CD4-positive, alpha-beta T cell treated with Interleukin-17A for 1 hour (primary cell): ENCODE measurements at places on chromosomes 12 and 14.

GRCh38 chr12:114638790-114639435 lies 45.1 kb downstream of the TBX3 start:
- no peak for DNase-seq

GRCh38 chr12:77133566-77133965 lies 68.2 kb upstream of the E2F7 start:
- DNase-seq: no peak

GRCh38 chr14:24741871-24742270 lies 107.9 kb upstream of the GZMB start:
- no peak for DNase-seq

DNA sequence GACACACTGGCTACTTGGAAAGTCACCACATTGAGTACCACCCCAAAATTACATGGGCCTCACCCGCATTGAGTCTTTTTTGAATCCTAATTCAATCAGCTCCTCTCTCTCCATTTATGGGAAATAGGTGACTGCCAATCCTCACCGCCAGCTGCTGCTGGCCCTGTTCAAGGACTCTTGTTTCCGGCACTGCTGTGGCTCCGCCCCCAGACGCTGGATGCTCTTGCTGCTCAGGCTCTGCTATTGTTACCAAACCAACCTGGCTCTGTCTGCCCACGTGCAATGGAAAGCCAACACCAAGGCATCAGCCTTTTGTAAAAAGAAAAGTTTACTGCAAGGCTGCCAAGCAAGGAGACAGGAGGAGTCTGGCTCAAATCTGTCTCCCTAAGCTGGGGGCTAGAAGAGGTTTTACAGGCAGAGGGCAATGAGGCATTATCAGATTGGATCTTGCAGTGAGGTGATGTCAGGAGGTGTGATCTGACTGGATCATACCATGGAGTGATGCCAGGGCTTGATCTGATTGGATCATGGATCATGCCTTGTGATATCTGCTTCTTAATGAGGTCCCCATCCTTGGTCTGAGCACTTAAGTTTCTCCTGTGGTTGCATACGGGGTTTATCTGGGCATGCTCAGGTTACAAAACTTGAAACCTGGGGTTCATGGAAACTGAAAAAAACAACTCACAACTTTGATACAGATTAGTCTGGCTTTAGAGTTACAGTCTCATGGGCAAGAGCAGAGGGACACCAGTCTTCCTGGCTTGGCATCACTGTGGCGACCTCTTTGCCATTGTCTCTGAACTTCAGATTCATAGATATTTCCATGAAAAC lies 117.1 kb upstream of the SLC35F4 start:
- no peak for DNase-seq

DNA sequence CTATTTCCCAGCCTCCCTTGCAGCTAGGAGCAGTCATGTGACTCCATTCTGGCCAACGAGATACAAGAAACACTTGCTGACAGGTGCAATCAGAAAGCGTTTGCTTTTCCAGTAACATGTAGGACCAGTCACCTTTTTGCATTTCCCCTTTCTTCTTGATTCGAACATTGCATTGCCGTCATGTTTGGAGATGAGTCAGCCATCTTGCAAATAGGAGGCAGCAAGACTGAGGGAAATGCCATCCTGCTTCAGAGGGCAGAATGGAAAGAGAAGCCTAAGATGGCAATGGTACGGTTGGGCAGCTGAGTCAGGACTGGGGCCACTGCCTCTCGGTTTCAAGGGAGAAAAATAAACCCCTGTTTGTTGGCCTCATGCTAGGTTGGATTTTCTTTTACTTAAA lies 34.5 kb upstream of the GPR132 start:
- no peak for DNase-seq

DNA sequence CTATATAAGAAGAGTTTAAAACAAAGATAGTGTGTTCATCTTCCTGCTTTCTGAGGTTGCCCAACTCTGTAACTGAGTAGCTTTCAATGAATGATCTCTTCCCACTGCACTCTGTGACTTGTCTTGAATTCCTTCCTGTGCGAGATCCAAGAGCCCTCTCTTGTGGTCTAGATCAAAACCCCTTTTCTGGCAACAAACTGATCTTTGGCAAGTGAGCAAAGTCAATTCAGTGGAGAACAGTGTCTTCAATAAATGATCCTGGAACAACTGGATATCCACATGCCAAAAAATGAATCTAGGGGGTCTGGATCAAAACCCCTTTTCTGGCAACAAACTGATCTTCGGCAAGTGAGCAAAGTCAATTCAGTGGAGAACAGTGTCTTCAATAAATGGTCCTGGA lies 8.5 kb downstream of the CFAP54 start:
- no peak for DNase-seq

DNA sequence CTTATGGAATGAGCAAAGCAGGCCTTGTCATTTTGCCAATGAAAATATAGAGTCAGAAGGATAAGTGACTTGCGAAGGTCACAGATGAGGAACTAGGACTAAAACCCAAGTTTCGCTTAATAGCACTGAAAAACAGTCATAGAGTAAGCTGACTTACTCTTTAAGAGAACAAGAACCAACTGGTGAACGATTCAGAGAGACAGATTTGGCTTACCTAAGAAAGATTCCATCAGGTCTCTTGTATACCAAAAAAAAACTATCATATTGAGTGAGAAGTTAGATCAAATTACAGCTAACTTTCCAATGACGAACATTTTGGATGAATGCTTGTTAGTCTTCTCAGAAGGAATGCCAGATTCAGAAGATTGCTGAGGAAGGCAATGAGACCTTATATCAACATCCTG lies 74.2 kb downstream of the ZFC3H1 start:
- DNase-seq: no peak

DNA sequence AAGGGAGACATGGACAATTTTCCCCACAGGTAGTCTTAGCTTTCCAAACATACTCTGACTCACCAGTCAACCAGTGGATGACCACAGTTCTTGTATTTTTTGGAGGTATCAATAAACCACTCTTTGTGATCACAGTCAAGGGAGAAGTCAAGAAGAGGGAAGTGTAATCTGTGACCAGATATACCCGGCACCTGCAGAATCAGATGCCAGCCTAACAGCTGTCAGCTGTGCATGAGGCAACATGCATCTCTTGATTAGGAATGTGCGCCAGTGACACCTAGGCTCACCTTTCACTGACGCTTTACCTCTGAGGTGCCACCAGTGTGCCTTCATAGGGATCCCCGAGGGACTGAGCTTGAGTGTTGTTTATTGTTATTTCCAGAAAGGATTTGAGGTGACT lies 20.0 kb downstream of the PROX2 start:
- DNase-seq: no peak

DNA sequence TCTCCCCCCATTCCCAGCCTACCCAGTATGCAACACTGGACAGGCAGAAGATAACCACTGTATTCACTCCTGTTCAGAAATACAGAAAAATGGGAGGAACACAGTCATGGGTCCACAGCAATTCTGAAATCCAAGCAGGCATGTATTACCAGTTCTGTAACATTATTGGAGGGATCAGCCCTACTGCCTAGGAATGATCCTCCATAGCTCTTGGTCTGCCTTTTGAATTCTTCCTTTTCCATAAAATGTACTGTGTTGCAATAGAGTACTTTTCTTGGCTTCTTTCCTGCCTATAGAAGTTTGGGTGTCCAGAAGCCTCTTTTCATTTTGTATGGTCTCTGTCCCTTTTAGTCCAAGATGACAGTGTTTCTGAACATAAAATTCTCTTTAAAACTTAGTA lies 46.5 kb downstream of the SPATS2 start:
- DNase-seq: no peak

DNA sequence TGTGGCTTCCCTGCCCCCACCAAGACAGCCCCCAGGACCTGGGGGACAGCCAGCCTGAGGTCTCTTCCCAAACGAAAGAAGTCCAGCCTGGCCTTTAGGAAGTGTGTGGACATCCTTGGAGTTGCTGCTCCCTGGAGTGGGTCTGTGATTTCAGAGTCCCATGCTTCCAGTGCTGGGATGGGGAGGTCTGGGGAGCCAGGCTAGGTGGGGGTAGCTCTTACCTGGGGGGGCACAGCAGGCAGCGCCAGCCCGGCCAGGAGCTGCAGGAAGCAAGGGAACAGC lies 509 bp downstream of the PGF start:
- no peak for DNase-seq

DNA sequence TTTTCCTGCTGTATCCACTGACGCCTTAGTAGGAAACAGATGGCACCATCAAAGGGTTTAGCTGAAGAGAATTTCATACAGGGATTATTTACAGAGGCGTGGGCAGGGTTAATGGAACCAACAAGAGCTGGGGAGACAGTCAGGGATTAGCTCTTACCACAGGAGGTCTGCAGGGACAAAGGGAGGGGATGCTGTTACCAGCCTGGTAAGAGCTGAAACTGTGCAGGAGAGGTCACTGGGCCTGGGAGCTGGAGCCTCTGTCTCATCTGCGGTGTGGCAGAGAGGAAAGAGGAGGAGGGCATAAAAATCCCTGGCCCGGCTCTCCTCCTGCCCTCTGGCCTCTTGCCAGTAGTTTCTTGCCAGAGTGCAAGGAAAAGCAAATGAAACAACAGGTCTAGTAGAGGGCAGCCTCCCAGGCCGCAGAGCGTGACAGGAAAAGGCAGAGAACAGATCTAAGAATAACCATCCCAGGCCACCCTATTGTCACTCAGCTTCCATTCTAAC lies 18.9 kb upstream of the POC1B start:
- DNase-seq: no peak

DNA sequence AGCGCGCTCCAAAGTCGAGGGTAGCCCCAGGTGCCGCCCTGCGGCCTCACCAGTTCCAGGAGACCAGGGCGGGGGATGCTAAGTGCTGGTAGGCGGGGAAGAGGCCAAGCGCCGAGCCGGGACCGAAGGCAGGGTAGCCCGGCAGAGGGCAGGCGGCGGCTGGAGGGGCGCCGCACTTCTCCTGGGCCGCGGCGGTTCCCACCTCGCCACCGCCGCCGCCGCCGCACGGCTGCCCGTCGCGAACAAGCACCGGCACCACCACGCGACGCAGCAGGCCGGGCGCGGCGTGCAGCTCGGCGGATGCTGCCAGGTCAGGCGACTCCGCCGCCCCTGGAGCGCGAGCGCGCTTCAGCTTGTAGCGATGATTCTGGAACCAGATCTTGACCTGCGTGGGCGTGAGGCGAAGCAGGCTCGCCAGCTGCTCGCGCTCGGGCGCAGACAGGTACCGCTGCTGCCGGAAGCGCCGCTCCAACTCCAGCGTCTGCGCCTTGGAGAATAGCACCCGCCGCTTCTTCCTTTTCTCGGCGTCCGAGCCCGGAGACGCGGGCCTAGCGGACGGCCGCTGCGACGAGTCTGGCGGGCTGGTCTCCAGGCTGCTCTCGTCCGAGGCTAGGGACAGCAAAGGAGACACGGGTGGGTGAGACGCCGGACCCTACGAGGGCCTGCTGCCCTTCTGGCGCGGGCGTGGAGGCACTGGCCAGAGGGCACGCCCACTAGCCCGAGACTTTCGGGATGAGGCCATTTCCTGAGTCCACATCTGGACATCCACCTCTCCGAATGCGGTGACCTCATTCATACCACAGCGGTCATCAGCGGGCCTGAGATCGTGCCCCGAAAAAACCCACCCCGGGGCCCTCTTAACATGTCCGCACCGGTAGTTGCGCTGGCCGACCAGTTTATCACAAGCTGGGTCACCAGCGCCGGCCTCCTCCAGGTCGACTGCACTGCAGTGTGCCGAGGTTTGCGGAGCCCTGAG lies 1.3 kb downstream of the NKX2-8 start:
- DNase-seq: no peak

DNA sequence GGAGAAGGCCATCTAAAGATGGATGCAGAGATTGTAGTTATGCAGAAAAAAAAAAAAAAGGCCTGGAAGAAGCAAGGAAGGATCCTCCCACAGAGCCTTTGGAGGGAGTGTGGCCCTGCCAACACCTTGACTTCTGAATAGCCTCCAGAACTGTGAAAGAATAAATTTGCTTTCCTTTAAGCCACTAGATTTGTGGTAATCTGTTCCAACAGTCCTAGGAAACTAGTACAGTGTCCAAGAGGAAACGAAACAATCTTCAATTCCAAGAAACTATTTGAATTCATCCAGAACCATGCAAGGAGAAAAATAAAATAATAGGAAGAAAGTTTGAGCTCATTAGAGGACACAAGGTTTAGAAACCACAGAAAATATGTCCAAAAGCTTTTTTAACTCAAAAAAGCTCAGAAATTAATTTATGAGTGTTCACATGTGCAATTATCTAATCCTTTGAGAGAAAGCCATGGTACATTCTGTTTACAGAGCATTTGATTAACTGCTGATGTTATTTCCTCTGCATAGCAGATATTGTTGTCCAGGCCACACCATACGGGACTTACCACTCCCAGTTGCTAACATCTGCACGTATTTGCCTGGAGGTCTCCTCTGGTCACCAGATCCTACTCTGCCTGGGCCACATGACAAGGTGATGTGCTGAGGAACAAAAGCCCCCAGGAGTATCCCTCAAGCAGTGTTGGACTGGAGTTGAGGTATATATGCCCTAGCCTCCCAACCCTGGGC lies 30.0 kb upstream of the STAB2 start:
- no peak for DNase-seq

GRCh38 chr14:105860615-105861580 lies 334.5 kb downstream of the TMEM121 start:
- DNase-seq: no peak

GRCh38 chr12:122349078-122349477 lies 73.4 kb downstream of the CLIP1 start:
- DNase-seq: no peak

DNA sequence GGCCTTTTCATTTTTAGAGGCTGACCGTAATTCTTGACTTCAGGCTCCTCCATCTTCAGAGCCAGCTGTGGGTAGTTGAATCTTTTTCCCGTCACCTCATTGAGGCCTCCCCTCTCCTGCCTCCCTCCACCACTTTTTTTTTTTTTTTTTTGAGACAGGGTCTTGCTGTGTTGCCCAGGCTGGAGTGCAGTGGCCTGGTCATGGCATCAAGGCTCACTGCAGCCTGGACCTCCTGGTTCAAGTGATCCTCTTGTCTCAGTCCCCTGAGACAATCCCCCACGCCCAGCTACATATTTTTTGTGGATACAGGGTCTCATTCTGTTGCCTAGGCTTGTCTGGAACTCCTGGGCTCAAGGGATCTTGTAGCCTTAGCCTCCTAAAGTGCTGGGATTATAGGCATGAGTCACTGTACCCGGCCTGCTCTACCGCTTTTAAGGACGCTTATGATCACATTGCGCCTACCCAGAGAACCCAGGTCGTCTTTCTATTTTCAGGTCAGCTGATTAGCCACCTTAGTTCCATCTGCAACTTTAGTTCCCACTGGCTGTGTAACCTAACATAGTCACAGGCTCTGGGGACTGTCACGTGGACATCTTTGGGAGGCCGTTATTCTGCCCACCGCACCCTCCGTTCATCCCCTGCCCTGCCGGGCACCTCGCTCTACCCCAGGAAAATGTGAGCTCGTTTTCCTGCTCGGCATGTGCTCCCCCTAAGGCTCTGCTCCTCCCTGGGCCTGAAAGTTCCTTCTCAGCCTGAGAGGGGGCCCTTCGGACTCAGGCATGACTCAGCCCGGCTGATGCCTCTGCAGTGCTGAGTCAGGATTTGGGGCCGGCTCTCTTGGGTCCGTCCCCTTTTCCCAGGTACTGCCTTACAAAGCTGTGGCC lies 13.4 kb downstream of the TNFAIP2 start:
- DNase-seq: no peak

GRCh38 chr12:113171543-113171942 lies 13.7 kb downstream of the DDX54 start:
- DNase-seq: no peak

- peak; percentile 40 for DNase-seq
Measured at GRCh38 chr12:8572507-8572906, 31.8 kb upstream of the CLEC4E start.
